Daoy (cell line): ENCODE measurements at places on chromosomes 5 and 9. TPM values are rescaled to one million over a fixed set of nuclear protein-coding genes. Genes with fewer than 3 reads are reported as not detected.

- peak; percentile 86 for DNase-seq
Observed at GRCh38 chr5:65100911-65101631, 332.3 kb downstream of the CWC27 start.

- no peak for DNase-seq
Observed at GRCh38 chr5:93675460-93676450, 65.6 kb downstream of the POU5F2 start.

DNA sequence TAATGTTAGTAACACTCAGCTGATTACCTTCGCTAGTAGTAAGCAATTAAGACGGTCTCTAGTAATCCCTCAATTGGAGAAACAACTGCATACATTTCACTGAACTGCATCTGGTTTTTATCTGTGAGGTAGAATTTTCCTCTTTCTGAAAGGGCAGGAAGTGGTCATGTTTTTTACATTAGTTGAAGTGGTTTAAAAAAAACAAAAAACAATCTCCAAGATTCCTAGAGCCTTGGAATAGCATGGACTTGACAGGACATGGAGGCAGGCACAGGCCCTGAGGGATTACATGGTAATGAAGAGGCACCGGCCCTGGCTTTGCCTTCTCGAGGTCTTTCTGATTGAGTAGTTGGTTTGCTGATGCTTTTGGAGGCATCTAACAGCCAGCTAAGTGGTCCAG, 25.8 kb downstream of the THBS4 start:
- no peak for DNase-seq

- no peak for DNase-seq
Observed at GRCh38 chr5:132821791-132822190, 8.7 kb downstream of the SHROOM1 start.

GRCh38 chr9:121196389-121196788, 5.3 kb downstream of the RAB14 start:
- no peak for DNase-seq

DNA sequence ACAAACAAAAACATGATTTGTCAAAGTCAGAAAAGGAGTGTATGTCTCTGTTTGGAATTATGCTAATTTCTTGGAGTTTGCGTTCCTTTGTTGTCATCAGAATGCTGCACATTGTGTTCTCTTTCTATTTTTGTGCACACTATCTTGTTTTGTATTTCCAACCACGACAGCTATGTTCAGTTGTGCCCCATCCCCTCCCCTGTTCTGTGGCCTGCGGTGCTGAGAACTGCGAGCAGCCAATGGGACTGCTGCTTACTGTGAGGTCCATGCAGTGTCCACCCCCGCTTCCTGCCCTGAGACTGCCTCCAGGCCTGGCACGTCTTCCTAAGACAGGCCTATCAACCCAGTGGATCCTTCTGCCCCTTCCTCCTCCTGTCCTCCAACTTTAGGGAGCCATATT, 76.8 kb downstream of the PALM2AKAP2 start:
- peak; percentile 42 for DNase-seq

- DNase-seq, result no peak
Observed at GRCh38 chr5:78360674-78360923, 182 bp downstream of the SCAMP1 start.

The NR5A1 gene
- not detected in 2 replicates for total RNA-seq

The ALDOB gene
- total RNA-seq, result 1.4 TPM in 1 of 2 replicates, not detected in the other

The STKLD1 gene
- total RNA-seq, result 0.17 and 1.6 TPM in 2 replicates

The GPX8 gene
- 126 and 136 TPM in 2 replicates for total RNA-seq
